Stimulated activated CD8-positive, alpha-beta memory T cell treated with anti-CD3 and anti-CD28 coated beads, Interleukin-4, amount 100 ng/mL, for 1 hour (primary cell): ENCODE measurements at places on chromosomes 3 and 15.

GRCh38 chr3:129346695-129347457 is 68.2 kb downstream of the HMCES start:
- DNase-seq = no peak

GRCh38 chr15:38164507-38164906 is 88.1 kb upstream of the SPRED1 start:
- no peak for DNase-seq

DNA sequence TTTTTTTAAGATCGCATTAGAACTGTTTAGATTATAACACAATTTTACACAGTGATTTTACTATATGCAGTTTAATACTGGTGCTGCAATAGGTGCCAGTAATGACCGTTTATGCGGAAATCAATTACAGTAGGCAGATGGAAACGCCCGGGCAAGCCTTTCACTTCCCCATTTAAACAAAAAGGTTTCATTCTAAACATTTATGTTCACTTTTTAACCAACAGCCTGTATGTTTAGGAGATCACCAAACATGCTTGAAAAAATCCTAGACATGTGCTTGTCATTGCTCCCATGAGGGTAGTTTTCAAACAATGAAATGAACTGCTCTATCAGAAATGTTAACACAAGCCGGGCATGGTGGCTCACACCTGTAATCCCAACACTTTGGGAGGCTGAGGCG is 2.7 kb downstream of the BNIP2 start:
- no peak for DNase-seq

DNA sequence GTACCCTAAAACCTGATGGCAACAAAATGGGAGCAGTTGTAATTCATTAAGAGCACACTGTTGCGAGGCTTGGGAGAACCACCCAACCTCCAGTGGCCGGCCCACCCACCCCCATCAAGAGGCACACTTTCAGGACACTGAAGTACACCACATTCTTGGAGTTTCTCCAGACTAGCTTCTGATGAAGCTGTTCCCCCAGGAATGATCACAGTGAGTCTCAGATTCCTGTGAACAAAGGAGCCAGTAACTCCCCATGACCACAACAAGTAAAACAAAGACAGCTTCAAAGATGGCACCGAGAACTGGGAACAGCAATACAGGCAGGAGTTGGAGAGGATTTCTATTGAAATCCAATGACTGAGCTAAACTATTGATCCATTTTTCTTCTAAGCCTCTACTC is 126.0 kb downstream of the ST8SIA2 start:
- no peak for DNase-seq

- no peak for DNase-seq
Measured at GRCh38 chr3:46416125-46416810, 9.2 kb downstream of the CCRL2 start.
